ENCODE measurements at places on chromosomes 11 and 22.

GRCh38 chr22:40953471-40953870 lies 2.3 kb downstream of the RBX1 start:
- no peak for DNase-seq

DNA sequence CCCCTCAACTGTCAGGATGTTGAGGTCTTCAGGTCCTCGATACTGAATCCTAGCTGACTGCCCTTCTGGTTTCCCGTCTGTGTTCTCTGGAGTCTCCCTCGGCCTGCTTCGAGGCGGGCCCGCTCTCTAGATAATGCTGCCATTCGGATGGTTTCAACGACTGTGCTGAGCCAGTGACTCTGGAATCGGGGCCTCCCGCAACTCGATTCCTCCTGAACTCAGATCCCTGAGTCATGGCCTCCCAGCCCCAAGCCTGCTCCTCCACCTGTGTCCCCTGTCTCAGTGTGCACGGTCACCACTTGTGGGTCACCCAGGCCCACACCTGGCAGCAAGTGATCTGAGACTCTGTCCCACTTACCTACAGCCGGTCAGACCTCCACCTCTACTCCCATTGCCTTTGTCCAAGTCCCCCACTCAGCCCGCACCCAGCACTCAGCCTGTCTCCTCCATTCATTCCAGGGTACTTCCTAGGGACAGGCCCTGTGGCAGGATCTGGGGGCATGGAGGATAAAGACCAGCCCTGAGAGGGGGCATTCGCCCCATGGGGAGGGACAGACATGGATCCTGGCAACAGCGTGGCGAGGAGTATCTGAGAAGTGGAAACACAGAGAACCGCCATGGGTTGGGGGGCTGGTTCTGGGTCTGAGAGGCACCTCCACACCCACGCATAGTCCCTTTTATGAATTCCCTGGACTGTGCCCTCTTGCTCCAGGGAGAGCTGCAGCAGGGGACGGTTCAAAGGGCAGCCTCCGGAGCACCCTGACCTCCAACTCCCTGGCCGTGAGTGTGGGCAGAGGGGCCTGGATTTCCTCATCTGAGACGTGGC lies 14.3 kb downstream of the MPST start:
- DNase-seq, result no peak

GRCh38 chr11:128415539-128415938 lies 171.8 kb downstream of the ETS1 start:
- DNase-seq, result no peak

DNA sequence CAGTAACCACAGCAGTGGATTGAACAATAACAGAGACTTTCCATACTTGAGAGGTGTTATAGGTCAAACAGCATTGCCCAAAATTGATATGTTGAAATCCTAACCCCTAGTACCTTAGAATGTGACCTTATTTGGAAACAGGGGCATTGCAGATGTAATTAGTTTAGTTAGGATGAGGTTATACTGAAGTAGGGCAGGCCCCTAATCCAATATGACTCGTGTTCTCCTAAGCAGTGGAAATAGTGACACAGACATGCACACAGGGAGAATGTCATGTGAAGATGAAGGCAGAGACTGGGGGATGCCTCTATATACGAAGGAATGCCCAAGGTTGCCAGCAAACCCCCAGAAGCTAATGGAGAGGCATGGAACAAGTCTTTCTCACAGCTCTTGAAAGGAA lies 270.5 kb downstream of the TENM4 start:
- no peak for DNase-seq

- no peak for DNase-seq
Observed at GRCh38 chr22:19958083-19959042, 16.7 kb upstream of the TXNRD2 start.

GRCh38 chr11:111691741-111692140 lies 74.4 kb downstream of the PPP2R1B start:
- DNase-seq, result no peak

GRCh38 chr11:103109818-103110388 lies 677 bp downstream of the DYNC2H1 start:
- no peak for DNase-seq

- no peak for DNase-seq
Observed at GRCh38 chr11:122113836-122114825, 1.9 kb downstream of the BLID start.

GRCh38 chr11:11020747-11021149 lies 162.9 kb upstream of the ZBED5 start:
- DNase-seq, result no peak

- DNase-seq, result no peak
Observed at GRCh38 chr11:2675540-2675939, 24.3 kb downstream of the KCNQ1OT1 start.

DNA sequence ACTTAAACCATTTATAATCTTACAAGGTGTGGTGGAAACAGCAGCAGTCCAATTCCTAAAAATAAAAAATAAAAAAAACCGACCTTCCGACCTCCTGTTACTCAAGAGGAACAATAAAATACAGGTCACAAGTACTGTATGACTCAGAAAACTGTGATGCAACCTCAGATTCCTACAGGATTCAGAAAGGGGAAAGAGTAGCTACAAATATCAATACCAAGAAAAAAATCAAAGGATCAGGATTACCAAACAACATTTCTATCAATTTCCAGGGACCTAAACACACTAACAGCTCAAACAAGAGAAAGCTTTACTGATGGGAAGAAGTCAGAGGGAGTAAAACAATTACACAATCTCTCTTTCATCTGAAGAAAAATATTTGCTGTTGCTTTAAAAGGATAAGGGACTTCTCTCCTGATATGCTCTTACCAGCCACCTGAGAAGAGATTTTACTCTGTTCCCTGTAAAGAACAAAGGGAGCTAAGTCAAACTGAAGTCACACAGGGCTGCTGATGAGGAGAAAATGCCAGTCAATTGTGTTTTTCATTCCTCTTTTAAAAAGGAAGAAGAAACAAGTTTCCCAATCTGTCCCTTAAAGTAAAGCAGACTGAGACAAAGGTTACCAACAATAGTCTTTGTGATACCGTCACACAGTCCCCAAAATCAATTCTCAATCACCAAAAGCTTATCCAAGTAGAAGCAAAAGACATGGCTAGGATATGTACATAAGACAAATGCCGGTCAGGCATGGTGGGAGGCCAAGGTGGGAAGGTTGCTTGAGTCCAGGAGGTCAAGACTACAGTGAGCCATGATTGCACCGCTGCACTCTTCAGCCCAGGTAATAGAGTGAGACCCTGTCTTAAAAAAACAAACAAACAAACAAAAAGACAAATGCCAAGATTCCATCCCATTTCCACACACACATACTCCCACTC lies 39.3 kb downstream of the AMBRA1 start:
- no peak for DNase-seq

DNA sequence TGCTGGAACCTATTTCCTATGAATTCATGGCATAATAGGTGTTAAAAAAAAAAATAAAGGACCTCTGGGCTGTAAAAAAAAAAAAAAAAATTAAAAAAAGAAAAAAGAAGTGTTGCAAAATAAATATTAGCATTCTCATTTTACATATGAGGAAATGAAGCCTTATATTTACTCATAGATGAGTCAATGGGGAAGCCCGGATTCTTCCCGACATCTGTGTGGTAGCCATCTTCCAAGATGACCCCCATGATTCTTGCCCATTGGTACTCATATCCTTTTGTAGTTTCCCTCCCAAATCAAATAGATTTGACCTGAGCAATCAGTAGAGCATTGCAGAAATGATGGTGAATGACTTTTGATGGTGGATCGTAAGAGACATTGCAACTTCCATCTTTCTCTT lies 3.0 kb upstream of the SWAP70 start:
- no peak for DNase-seq

DNA sequence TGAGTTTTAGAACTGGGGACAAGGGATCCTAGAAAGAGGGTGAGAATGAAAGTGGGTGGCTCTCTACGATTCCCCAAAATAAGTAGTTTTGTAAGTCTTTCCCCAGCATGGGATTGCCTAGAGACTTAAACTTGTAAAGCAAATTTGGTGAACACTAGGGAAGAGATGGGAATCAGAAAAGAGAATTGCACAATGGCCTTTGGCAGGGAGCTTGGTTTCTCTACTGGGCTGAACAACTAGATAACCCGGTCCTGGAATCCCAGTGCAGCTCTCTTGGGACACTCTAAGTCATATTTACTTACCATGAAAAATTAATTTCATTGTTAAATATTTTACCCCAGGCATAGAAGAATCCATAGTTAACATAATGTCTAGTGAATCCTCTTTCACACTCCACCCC lies 16.5 kb upstream of the USP18 start:
- DNase-seq, result no peak

DNA sequence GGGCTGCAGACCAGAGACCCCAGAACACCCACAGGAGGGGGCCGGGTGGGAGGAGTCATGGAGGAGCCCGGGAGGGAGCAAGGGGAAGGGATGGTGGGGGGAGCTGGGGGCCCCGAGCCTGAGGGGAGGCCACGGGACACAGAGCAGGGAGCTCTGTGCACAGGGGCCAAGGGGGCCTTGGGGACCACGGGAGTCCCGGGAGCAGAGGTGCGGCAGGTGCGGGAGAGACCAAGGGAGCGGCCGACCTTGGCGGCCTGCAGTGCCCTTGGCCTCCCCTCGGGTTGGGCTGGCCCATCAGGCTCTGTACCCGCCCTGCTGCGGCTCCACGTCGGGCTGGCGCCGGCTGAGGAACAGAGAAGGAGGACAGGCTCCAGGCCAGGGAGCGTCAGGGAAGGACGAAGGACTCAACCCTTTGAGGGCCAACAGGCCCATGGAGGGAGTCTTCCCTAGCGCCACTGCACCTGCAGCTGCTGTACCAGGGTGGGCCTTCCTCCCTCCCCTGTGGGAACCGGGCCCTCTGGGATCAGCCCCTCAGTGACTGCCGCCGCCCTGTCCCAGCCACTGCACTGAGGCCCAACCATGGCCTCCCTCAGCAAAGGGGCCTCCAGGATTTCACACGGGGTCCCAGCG lies 17.8 kb upstream of the BRSK2 start:
- DNase-seq, result no peak

GRCh38 chr11:6844356-6844755 lies 1.1 kb upstream of the OR10A5 start:
- no peak for DNase-seq

- DNase-seq, result no peak
Observed at GRCh38 chr11:66881927-66882452, 25.1 kb downstream of the LRFN4 start.

DNA sequence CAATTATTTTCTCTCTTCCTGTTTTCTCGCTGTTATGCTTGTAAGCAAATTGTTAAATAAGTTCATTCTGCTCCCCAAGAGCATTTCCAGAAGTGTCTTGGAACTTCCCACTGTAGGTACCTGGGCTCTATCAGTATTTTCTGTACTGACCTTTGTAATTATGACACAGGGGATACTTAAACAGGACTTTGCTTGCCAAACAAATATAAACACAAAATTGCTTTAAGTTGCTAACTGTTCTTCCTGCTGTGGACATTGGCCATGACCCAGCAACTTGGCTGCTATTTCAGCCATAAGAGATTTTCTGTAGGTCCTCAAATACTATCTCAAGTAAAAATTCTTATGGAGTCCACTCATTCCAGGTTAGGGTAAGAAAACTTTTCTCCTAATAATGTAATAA lies 30.1 kb downstream of the SYT9 start:
- DNase-seq, result no peak

DNA sequence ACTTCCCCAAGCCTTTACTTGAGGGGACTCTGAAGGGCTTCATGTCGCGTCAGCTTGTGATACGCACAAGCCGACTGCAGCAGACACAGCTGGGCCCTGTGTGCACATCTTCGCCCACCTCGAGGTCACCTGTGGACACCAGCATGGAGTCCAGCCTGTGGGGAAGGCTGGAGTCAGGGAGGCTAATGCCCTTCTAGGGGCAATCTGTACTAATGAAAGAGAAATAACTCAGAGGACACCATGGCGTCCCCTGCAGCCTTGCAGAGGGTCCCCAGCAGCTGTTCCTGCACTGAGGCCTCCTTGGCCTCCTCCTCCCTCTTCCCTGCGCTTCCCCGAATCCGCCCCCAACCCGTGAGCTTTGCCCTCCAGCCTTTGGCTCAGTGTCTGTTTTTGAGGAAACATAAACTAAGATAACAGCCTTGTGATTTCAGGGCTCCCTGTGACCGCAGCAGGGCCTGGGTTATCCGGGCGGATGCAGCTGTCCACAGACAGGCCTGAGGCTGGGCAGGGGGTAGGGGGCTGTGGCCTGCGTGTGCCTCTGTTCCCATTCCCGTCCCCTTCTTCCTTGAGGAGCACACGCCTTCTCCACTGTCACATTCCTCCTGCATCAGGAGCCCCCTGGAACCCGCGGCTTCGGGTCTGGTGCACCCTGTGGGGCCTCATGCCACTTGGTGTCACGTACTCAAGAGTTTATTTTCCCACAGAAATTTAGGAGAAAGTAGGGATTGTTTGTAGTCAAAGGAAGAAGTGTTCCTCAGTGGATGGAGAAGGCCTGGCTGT lies 25.0 kb downstream of the KRTAP5-5 start:
- no peak for DNase-seq

DNA sequence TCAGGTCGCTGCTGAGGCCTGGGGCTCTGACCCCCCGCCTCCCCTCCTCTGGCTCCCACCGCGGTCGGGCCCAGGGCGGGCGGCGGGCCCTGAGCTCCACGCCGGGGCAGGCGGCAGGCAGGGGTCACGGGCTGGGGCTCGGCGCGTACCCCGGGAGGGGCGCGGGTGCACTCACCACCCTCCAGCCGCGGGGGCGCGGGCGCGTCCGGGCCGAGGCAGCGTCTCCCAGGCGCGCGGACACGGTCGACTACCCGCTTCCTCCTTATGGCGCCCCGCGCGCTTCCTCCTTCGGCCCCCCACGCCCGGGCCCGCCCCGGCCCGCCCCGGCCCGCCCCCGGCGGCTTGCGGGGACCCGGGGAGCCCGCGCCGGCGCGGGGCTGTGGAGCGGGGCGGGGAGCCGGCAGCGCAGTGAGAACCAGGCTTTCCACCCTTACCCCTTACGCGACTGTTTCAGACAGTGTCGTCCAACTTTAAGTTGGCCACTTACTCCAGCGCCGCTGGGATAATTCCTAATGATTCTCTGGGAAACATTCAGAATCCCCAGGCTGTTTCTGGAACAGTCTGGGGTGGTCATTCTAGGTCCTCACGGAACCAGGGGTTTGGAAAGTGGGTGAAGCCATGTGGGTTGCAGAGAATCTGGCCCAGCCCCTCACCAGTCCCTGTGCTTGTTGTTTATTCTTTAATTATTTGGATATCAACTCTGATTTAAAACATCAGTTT lies at the start of gene BID:
Gene BID, minus strand, starts transcription at position 264 of the 720 bp plus-strand sequence. CDS start 24,353 bp downstream, outside the sequence.
- no peak for DNase-seq

- DNase-seq, result no peak
Observed at GRCh38 chr22:49721211-49721763, 106.4 kb downstream of the BRD1 start.

GRCh38 chr11:56214537-56214936 lies 19.5 kb downstream of the OR5T2 start:
- DNase-seq, result no peak

Measured in gastrocnemius medialis (tissue), 4 donors.